Thoracic aorta (tissue), 2 donors: ENCODE measurements at places on chromosomes 1 and 21. TPM values are rescaled to one million over a fixed set of nuclear protein-coding genes. Genes with fewer than 3 reads are reported as not detected.

DNA sequence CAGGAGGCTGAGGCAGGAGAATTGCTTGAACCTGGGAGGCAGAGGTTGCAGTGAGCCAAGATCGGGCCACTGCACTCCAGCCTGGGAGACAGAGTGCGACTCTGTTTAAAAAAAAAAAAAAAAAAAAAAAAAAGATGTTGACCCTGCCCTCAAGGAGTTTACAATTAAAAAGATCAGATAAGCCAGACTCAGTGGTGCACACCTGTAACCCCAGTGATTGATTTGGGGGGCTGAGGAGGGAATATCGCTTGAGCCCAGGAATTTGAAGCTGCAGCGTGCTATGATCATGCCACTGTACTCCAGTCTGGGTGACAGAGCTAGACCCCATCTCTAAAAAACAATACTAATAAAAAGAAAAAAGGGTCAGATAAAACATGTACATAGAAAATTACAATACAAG, 1.6 kb upstream of the SESN2 start:
- no peak overlapping the region for H3K27ac ChIP-seq
- no peak overlapping the region for H3K4me3 ChIP-seq
- no peaks in the 10 kb centered on the region for H3K27me3 ChIP-seq
- peaks cover 24% of the 10 kb centered on the region for H3K4me1 ChIP-seq
- H3K36me3 ChIP-seq = no peaks in the 10 kb centered on the region
- DNase-seq = no peak

The OR2W3 gene
- not detected for total RNA-seq

GRCh38 chr1:5727871-5728643, 264.2 kb downstream of the NPHP4 start:
- no peaks in the 10 kb centered on the region for H3K36me3 ChIP-seq
- H3K4me1 ChIP-seq = no peaks in the 10 kb centered on the region
- no peak overlapping the region for H3K27ac ChIP-seq

The OSCP1 gene
- 16.9 TPM for total RNA-seq

The FCMR gene
- not detected for total RNA-seq

DNA sequence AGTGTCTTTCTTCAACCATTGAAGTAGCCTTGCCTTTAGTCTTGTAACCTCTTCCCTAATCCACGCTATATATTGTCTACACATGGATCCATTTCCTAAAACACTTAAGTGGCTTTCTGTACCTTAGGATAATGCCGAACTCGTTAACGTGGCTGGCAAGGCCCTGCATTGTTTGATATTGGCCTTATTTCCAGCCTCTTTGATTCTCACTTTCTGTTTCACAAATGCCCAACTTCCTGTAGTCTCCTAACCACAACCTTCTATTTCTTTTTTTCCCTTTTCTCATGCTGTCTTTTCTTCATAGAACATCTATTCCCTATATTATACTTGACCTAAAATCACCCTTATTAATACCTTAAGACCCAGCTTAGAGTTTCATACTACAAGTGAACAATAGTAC, 536.0 kb downstream of the LMO4 start:
- H3K4me3 ChIP-seq = no peak overlapping the region
- H3K4me1 ChIP-seq = no peaks in the 10 kb centered on the region
- H3K27me3 ChIP-seq = no peaks in the 10 kb centered on the region
- H3K27ac ChIP-seq = no peak overlapping the region
- H3K36me3 ChIP-seq = no peaks in the 10 kb centered on the region
- DNase-seq = no peak

- DNase-seq = no peak
- H3K27me3 ChIP-seq = no peaks in the 10 kb centered on the region
- H3K4me3 ChIP-seq = no peak overlapping the region
These were observed 1618.7 kb downstream of the AMY1C start for GRCh38 chr1:105368446-105368845.

- H3K4me1 ChIP-seq = peaks cover 14% of the 10 kb centered on the region
- DNase-seq = peak; percentile 96
- H3K27ac ChIP-seq = peak within 1 kb of the TSS; percentile 32
- no peaks in the 10 kb centered on the region for H3K27me3 ChIP-seq
These were observed at the start of gene CCDC30 for GRCh38 chr1:42462828-42463763. Gene CCDC30 (plus strand): TSS chr1:42463286. CDS start chr1:42480552, 17,266 bp downstream.

GRCh38 chr1:70331962-70332361, 22.6 kb downstream of the ANKRD13C start:
- H3K36me3 ChIP-seq = peaks cover 4% of the 10 kb centered on the region
- DNase-seq = no peak
- H3K27me3 ChIP-seq = no peaks in the 10 kb centered on the region
- no peak overlapping the region for H3K4me3 ChIP-seq
- no peak overlapping the region for H3K27ac ChIP-seq

The CHIT1 gene
- total RNA-seq = 0.41 TPM

DNA sequence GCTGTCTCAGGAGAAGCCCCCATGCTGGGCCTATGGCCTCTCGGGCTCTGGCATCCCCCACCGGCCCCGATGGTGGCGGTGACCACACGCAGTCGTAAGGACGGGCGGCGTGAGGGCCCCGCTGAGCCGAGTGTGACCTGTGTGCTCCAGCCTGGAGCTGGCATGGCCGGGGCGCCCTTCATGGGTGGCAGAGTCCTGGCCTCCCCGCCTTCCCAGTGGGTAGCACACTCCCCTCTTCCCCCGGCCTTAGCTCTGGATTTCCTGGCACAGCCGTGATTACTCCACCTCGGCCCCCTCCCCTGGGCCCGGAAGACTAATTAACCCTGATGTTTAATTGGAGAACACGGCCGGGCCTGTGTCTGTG, 44.6 kb downstream of the SLX9 start:
- no peaks in the 10 kb centered on the region for H3K27me3 ChIP-seq
- H3K4me1 ChIP-seq = peaks cover 11% of the 10 kb centered on the region
- H3K4me3 ChIP-seq = no peak overlapping the region
- DNase-seq = no peak

The CYP4B1 gene
- 117 TPM for total RNA-seq

- H3K27me3 ChIP-seq = no peaks in the 10 kb centered on the region
- peaks cover 69% of the 10 kb centered on the region for H3K36me3 ChIP-seq
- H3K4me3 ChIP-seq = no peak overlapping the region
- H3K4me1 ChIP-seq = no peaks in the 10 kb centered on the region
These were observed 12.7 kb downstream of the AKIRIN1 start for GRCh38 chr1:39003794-39004193.

GRCh38 chr1:81304187-81304586, 496.5 kb upstream of the ADGRL2 start:
- no peak for DNase-seq
- no peak overlapping the region for H3K4me3 ChIP-seq
- no peaks in the 10 kb centered on the region for H3K36me3 ChIP-seq
- no peaks in the 10 kb centered on the region for H3K27me3 ChIP-seq

The GPR52 gene
- 0.68 TPM for total RNA-seq

GRCh38 chr1:225449774-225450173, 21.9 kb upstream of the LBR start:
- peaks cover 16% of the 10 kb centered on the region for H3K4me1 ChIP-seq
- H3K27ac ChIP-seq = no peak overlapping the region
- no peak overlapping the region for H3K4me3 ChIP-seq
- no peaks in the 10 kb centered on the region for H3K27me3 ChIP-seq
- no peaks in the 10 kb centered on the region for H3K36me3 ChIP-seq
- DNase-seq = no peak

- H3K4me3 ChIP-seq = no peak overlapping the region
- H3K4me1 ChIP-seq = no peaks in the 10 kb centered on the region
- no peaks in the 10 kb centered on the region for H3K27me3 ChIP-seq
These were observed 10.1 kb upstream of the IL10RB start for GRCh38 chr21:33256019-33256418.

- H3K27me3 ChIP-seq = no peaks in the 10 kb centered on the region
- H3K4me1 ChIP-seq = peaks cover 14% of the 10 kb centered on the region
- DNase-seq = no peak
- no peaks in the 10 kb centered on the region for H3K36me3 ChIP-seq
- H3K4me3 ChIP-seq = no peak overlapping the region
These were observed 11.9 kb upstream of the LRRC3 start for GRCh38 chr21:44443291-44443890.

- no peak overlapping the region for H3K4me3 ChIP-seq
- no peak for DNase-seq
- no peak overlapping the region for H3K27ac ChIP-seq
- no peaks in the 10 kb centered on the region for H3K36me3 ChIP-seq
- H3K4me1 ChIP-seq = no peaks in the 10 kb centered on the region
These were observed 98.6 kb downstream of the OLFM3 start for GRCh38 chr1:101898137-101898536.

- no peak for DNase-seq
- H3K36me3 ChIP-seq = no peaks in the 10 kb centered on the region
- H3K4me1 ChIP-seq = no peaks in the 10 kb centered on the region
- no peaks in the 10 kb centered on the region for H3K27me3 ChIP-seq
- peak overlapping the region; percentile 84 for H3K27ac ChIP-seq
These were observed 596 bp downstream of the TOR3A start for GRCh38 chr1:179082333-179082998.

DNA sequence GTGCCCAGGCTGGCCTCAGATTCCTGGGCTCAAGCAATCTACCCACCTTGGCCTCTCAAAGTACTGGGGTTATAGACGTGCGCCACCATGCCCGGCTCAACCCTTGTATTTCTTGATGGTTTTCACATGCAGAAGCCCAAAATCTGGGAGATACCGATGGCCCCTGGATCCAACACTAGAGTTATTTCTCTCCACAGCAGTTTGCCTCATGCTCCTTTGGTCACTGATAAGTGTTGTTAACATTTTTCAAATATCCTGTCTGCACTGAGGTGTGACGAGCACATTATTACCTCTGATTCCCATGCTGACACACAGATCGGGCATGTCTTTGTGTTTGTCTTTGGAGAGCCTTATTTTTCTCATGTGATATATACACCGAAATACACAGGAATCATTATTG, 107.0 kb downstream of the KIF26B start:
- H3K27me3 ChIP-seq = no peaks in the 10 kb centered on the region
- H3K4me1 ChIP-seq = no peaks in the 10 kb centered on the region
- no peaks in the 10 kb centered on the region for H3K36me3 ChIP-seq
- no peak overlapping the region for H3K27ac ChIP-seq
- DNase-seq = no peak
- no peak overlapping the region for H3K4me3 ChIP-seq

DNA sequence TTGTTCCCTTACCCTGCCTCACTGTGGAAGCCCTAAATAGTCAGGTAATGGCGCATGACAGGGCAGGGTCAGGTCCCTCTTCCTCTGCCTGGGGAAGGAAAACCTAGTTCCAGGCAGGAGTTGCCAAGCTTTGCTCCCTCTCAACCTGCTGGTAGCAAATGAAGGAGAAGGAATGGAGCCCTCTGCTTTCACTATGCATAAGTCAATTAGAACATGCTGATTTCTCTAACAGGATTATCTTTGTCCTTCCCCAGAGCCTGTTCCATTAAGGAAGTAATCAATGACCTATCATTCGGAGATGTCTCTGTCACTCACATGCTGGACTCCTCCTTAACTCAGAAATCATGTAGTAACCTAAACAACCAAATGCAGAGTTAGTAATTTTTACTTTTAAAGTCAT, 161.8 kb upstream of the NFIA start:
- no peak overlapping the region for H3K27ac ChIP-seq
- no peak overlapping the region for H3K4me3 ChIP-seq
- no peaks in the 10 kb centered on the region for H3K27me3 ChIP-seq
- H3K4me1 ChIP-seq = peaks cover 15% of the 10 kb centered on the region

The BSDC1 gene
- 84.9 TPM for total RNA-seq

The CD1C gene
- total RNA-seq = not detected

- no peaks in the 10 kb centered on the region for H3K36me3 ChIP-seq
- peaks cover 32% of the 10 kb centered on the region for H3K4me1 ChIP-seq
- H3K4me3 ChIP-seq = no peak overlapping the region
- DNase-seq = no peak
- H3K27me3 ChIP-seq = no peaks in the 10 kb centered on the region
These were observed 12.8 kb downstream of the RNF2 start for GRCh38 chr1:185058110-185058509.

DNA sequence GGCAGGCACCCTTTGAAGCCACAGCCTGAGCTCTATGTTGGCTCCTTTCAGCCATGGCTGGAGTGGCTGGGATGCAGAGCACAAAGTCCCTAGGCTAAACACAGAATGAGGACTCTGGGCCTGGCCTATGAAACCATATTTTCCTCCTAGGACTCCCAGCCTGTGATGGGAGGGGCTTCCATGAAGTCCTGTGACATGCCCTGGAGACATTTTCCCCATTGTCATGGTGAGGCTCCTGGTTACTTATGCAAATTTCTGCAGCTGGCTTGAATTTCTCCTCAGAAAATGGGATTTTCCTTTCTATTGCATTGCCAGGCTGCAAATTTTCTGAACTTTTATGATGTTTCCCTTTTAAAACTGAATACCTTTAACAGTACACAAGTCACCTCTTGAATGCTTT, 61.3 kb downstream of the VCAM1 start:
- H3K4me1 ChIP-seq = no peaks in the 10 kb centered on the region
- no peaks in the 10 kb centered on the region for H3K27me3 ChIP-seq
- DNase-seq = no peak

GRCh38 chr1:209434066-209434465, 149.4 kb upstream of the CAMK1G start:
- no peaks in the 10 kb centered on the region for H3K27me3 ChIP-seq
- H3K27ac ChIP-seq = no peak overlapping the region
- H3K4me1 ChIP-seq = no peaks in the 10 kb centered on the region
- H3K4me3 ChIP-seq = no peak overlapping the region

- H3K4me1 ChIP-seq = no peaks in the 10 kb centered on the region
- no peak for DNase-seq
- no peaks in the 10 kb centered on the region for H3K36me3 ChIP-seq
These were observed 224.0 kb downstream of the KAZN start for GRCh38 chr1:14822493-14822892.

The SAMD13 gene
- total RNA-seq = 1.8 TPM

The TSSK3 gene
- total RNA-seq = 1.1 TPM

The ZNF695 gene
- not detected for total RNA-seq

DNA sequence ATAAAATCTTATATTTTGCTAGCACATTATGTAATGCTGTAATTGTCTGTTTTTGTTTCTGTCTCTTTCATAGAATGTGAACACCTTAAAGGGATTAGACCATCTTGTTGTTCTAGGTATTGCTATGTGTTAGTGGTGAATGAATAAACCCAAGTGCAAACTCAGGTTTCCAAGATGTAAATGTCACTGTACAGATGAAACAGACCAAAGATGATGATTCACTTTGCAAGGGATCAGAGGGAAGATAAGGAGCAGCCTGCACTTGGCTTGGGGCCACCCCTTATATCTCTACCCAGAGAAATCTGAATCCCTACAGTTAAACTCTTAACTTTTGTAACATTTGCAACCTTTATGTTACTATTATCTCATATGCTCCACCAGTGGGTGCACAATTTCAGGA, 25.4 kb downstream of the UROD start:
- H3K4me1 ChIP-seq = no peaks in the 10 kb centered on the region
- H3K36me3 ChIP-seq = peaks cover 5% of the 10 kb centered on the region
- H3K4me3 ChIP-seq = no peak overlapping the region

DNA sequence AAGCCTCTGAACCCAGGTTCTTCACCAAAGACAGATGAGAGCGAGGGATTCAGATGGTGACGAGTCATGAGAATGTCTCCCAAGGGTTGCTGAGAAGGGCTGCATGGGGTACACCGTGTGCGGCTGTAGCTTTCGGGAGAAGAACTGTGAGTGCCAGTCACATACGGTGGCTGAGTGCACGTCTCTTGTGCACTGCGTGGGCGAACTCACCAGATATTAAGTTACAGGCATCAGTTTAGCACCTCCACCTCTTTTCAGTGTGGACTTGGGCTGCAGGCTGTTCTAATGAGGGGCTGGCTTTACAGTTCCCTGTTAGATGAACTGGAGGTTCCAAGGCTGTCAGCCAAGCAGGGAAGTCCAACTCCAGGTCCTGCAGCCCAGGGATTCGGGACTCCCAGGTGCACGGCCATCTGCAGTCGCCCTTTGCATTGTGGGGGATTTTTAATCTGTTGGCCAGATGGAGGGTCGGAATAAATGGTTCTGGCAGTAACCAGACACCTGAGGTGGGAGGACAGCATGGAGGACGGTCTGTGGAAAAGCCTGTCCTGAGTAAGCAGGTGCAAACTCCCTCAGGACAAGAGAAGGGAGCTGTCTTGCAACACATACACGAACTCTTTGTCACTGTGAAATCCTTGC, 26.5 kb upstream of the AVPR1B start:
- H3K4me1 ChIP-seq = no peaks in the 10 kb centered on the region
- DNase-seq = no peak
- H3K4me3 ChIP-seq = no peak overlapping the region
- H3K27me3 ChIP-seq = no peaks in the 10 kb centered on the region
